Natural killer cell (primary cell): ENCODE measurements at places on chromosomes 7 and 10.

DNA sequence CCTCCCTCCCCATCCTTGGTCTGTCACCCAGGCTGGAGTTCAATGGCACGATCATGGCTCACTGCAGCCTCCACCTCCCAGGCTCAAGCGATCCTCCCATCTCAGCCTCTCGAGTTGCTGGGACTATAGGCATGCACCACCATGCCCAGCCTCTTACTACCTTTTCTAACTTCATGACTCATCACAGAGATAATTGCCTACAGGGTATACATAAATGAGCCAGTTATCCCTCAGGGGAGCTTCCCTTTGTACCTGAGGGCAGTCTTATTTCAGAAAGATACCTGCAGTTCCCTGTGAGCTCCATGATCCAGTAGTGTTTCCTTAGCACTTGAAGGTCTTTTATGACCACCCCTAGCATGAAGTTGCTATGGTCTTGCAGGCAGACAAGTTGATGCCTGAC, 94.2 kb upstream of the DNAJC1 start:
- no peak for DNase-seq

- DNase-seq = no peak
Measured at GRCh38 chr7:147047696-147048095, 931.1 kb downstream of the CNTNAP2 start.

GRCh38 chr7:119288416-119288815, 984.6 kb upstream of the KCND2 start:
- no peak for DNase-seq

- no peak for DNase-seq
Measured at GRCh38 chr10:88293073-88293472, 290.0 kb downstream of the RNLS start.

GRCh38 chr10:30940256-30940655, 91.4 kb downstream of the ZNF438 start:
- no peak for DNase-seq

DNA sequence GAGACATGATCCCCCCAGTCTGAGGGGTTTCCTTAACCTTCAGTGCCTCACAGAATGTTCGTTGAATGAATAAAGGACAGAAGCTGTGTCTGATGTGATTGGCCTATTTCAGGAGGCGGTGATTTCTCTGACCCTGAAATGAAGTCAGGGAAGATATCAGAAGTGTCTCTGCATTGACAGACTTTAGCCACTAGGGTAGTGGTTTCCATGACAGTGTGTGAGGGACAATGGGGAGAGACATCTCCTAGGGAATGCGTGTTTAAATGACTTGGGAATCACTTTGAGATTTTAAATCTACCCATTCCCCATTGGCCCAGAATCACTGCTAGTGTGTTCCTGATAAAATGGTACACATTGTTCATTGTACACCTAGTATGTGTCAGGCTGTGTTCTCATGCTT, 132.0 kb downstream of the CFAP58 start:
- DNase-seq = no peak

- DNase-seq = peak; percentile 13
Measured at GRCh38 chr7:7662527-7662926, 22.0 kb downstream of the UMAD1 start.

GRCh38 chr7:67311901-67312300, 315.3 kb downstream of the TYW1 start:
- no peak for DNase-seq

DNA sequence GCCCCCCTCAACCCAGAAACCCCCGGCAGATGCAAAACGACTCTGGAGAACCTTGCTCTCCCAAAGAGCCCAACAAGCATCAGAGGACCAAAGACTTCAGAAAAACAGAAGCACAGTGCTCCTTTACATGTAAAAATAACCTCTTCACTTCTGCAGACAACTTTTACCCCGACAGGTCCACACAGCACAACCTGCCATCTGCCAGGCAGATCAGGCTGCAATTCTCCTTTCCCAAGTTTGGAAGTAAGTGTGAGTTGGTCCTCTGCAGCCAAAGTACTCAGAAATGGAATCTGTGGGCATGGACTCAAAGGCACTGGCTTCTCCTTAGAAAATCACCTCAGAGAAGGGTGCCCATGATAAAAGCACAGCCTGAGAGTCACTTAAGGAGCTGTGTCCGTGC, 26.0 kb downstream of the DOCK4 start:
- DNase-seq = no peak

DNA sequence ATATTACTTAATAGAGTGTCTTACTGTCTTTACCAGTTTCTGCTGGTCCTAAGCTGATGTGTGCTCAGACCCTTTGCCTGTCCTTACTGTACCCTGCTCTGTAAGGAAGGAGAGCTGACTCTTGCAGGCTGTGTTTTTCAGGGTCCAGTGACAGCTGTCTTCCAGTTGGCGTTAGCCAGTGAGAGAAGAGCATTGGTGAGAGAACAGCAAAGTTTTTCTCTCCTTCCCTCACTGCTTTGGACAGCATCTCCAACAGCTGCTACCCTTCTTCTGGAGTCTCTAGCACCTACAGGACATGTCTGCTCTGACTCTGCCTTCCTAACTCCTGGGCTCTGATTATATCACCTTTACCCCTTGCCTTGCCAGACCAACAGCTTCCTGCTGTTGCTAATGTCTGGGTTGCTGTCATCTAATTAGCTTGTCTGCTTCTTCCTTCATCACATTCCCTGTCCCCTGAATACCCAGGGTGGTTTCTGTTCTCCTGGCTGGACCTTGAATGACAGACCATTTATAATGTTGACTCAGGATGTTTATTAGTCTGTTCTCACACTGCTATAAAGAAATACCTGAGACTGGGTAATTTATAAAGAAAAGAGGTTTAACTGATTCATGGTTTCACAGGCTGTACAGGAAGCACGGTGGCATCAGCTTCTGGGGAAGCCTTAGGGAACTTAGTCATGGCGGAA, 23.5 kb upstream of the PANK1 start:
- DNase-seq = no peak

- peak; percentile 39 for DNase-seq
Measured at GRCh38 chr10:28663576-28664368, 13.5 kb upstream of the BAMBI start.

- DNase-seq = peak; percentile 71
Measured at GRCh38 chr10:103757531-103758293, 97.7 kb downstream of the SH3PXD2A start.
